ENCODE measurements at places on chromosomes 1 and 21.

- DNase-seq, result no peak
Measured at GRCh38 chr1:53508991-53509666, 49.9 kb downstream of the DMRTB1 start.

DNA sequence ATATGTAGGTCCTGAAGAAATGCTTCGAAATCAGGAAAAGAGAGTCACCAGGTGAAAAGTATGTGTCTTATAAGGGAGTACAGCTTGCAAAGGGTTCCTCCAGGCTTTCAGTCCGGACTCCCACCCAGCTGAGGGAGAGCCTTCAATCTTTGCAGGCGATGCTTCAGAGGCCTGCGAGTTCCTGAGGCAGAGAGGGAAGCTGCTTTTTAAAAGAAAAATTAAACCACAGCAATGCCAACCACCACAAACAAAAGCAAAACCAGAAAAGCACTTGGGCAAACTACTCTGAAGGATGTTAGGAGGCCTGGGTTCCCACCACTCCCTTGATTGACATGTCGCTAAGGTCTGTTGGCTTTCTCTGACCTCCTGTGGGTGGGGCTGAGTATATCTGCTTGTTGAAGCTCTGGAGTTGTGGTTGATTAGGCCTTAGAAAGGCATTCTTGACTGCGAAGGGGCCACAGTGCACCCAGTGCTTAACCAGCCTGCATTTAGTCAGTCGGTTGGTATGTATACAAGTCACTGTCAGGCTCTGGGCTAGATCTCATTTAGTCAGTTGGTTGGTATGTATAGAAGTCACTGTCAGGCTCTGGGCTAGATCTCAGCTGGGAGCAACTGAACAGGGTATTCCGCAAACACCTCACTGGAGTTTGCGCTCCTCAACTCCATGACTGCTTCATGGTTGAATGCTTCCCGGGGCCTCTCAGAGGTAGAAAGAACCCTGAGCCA lies 1.2 kb downstream of the NIPAL3 start:
- peak; percentile 37 for DNase-seq

- no peak for DNase-seq
Measured at GRCh38 chr1:91706140-91706957, 179.6 kb downstream of the TGFBR3 start.

GRCh38 chr1:17875882-17876280 lies 120.7 kb downstream of the ACTL8 start:
- DNase-seq, result no peak

- no peak for DNase-seq
Measured at GRCh38 chr1:234713859-234714258, 103.9 kb upstream of the IRF2BP2 start.

- no peak for DNase-seq
Measured at GRCh38 chr21:34912022-34912945, 136.8 kb downstream of the RUNX1 start.

GRCh38 chr1:35717911-35718476 lies 690 bp downstream of the C1orf216 start:
- no peak for DNase-seq

DNA sequence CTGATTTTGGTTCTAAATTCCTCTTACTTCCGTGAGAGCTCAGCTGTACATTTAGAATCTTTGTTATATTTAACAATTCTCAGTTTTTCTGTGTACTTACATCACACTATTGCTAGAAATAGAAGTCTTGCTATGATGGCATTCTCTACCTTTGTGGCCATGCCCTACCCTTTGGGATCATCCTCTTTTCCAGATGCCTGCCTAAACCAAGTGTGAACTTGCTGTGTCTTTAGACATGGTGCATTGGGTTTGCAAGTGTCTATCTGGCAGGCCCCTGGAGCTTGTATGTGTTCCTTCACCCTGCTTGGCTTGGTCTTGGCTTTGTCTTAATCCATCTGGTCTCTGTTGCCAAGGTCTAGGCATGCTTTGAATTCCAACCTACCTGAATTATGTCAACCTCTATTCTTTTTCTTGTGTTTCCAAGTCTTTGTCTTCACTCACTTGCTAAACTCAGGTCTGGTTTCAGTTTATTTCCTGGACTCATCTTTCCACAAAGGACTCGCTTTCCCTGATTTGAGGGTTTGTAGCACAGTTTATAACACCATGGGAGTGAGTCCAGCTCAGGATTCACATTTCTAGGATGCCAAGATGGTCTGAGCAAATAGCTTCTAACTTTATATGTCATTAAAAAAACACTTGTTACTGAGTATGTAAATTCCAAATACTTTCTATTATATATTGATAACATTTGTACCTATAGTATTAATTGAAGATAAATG lies 20.6 kb upstream of the APOBEC4 start:
- DNase-seq, result no peak

DNA sequence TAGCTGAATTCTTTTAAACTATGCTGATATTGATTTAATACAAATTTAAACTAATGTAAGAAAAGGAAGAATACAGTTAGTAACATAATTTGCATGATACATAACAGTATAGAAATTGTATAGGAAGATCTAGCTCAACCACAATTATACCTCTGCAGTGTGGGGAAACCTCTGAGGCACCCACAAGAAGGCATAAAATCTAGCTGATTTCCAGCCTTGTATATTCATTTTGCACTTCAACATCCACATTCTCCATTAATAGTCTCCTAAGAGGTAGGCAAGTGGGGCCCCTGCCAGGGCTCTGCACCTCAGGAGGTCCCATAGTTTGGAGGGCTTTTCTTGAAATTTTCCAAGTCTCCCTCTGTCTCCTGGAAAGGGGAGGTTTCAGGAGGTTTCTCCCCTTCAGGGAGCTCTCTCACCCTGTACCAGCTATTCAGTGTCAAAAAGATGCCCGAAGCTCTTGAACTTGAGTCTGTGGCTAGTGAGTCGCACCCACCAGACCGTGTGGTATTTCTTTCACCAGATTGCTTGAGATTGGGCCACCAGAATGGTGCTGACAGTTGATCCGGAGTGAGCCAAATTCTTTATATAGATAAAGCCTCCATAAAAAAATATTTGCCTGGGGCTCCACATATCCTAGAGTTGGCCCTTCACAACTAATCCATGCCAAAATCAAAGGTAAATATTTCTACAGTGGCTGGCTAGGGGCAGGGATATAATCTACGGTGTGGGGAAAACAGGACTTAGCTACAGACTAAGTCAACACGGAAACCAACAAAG lies 108.2 kb downstream of the TIAM1 start:
- no peak for DNase-seq

GRCh38 chr21:41183575-41183974 lies 15.6 kb downstream of the BACE2 start:
- no peak for DNase-seq

All from large intestine (tissue), 12 donors.